ENCODE measurements at places on chromosomes 1 and 21.

DNA sequence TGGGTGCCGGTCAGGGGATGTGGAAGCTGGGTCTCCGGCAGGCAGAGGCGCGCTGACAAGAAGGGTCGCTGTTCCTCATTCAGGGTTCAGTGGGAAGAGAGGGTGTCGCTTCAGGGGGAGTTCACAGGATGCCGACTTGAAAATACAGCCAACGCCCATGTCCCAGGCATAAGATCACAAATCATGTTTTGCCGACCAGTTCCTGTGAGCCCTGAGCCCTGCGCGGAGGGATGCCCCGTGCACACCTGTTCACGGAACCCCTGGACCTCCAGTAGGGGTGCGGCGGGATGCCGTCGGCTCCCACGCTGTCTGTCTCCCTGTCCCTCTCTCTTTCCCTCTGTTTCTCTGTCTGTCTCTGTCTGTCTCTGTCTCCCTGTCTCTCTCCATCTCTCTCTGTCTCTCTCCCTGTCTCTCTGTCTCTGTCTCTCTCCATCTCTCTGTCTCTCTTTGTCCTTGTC lies 26.8 kb downstream of the TP73 start:
- no peak for DNase-seq

- no peak for DNase-seq
Observed at GRCh38 chr1:233193741-233194140, 101.8 kb downstream of the PCNX2 start.

DNA sequence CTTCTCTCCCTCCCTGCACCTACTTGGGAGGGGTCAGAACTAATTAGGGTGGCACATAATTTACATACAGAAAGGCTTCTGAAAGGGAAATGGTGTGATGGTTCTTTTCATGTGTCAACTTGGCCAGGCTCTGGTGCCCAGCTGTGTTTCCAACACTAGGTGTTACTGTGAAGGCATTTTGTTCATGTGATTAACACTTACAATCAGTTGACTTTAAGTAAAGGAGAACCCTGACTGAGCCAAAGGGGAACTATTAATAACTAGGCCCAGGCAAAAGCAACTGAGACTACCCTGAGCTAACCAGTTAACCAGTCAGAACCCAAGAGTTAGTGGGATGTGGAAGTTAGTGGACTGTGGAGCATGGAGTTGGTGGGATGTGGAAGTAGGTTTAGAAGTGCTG lies 114.9 kb downstream of the SEC16B start:
- DNase-seq: no peak

DNA sequence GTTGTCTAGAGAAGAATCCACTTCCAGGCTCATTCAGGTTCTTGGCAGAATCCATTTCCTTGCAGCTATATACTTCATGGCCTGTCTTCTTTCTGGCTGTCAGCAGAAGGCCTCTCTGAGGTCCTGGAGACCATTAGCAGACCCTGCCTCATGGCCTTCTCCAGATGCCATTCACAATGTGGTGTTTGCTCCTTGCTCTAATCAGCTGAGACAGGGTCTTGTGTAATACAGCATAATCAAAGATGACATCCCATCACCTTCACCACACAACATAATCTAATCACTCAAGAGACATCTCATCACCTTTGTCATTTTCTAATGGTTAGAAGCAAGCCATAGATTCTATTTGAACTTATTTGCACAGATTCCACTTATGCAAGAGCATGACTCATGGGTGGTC lies 403.9 kb upstream of the LRRC7 start:
- DNase-seq: no peak

GRCh38 chr1:107762751-107763390 lies 202.1 kb downstream of the VAV3 start:
- DNase-seq: no peak

DNA sequence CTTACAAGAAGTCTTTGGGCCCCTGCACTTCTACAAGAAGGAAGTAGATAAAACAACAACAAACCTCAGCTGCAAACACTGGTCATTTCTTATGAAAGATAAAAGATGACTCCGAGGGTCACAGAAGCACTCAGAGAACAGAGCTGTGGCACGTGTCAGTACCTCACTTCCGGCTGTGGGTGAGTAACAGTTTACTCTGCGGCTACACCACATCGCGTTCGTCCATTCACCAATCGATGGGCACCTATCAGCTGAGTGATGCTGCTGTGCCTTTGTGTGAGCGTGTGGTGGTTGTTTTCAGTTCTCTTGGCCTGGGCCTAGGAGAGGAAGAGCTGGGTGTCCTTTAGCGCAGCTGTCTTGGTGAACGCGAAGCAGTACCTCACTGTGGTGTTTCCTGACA lies 49.9 kb downstream of the COL6A1 start:
- no peak for DNase-seq

GRCh38 chr21:41683815-41684214 lies 83.0 kb downstream of the RIPK4 start:
- DNase-seq: no peak

GRCh38 chr1:156692441-156692924 lies 12.9 kb downstream of the CRABP2 start:
- no peak for DNase-seq

DNA sequence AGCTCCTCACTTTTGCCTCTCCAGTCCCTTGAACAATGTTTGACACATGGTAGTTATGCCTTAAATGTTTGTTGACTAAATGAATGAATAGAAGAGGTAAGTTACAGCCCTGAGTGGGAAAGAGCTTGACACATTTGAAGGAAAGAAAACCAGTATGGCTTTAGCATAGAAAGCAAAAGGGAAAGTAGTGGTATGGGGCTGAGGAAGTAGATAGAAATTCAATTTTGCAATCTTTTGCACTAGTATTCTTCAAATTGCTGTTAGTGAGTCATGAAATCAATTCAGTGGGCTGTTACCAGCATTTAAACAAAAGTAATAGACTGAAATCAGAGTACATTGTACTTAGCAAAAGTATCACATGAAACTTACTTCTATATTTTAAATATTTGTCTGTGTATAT lies 21.1 kb downstream of the PLA2G4A start:
- DNase-seq: no peak

DNA sequence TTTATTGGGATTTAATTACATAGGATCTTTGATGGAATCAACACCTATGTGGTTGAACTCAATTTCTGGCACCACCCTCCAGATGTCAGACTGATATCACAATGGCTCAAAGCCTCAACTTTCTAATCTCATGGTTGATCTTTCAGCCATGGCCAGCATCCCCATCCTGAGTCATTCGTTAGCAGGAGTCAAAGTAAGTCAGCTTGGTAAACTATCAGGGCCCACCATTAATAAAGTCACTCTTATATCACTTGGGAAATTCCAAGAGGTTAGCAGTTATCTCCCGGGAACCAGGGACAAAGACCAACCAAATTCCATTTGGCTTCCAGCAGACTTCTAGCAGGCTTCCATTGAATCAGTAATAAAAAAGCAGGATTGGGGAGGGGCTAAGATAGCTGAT lies 50.7 kb upstream of the TNFSF4 start:
- no peak for DNase-seq

- DNase-seq: no peak
Observed at GRCh38 chr1:44609768-44610526, 64.3 kb downstream of the TMEM53 start.

- no peak for DNase-seq
Observed at GRCh38 chr1:43324810-43325209, 12.8 kb upstream of the MPL start.

GRCh38 chr1:94616506-94616905 lies 74.9 kb upstream of the F3 start:
- DNase-seq: no peak

DNA sequence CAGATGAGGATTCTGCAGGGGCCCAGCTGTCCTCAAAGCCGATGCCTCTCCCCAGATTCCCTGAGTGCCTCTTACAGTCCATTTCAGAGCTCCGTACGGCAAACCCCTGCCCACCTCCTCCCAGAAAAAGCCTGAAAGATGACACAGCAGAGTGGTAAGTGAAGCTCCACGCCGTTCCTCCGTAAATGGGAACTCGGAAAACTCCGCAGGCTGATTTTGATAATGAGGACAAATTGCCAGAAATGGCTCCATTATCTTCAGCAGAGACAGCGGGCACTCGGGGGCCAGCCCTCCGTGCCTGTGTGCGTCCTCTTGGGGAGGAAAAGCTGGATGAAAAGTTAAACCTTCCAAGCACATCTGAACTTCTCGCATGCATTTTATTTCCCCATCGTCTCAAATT lies 81.1 kb downstream of the NPHP4 start:
- no peak for DNase-seq

DNA sequence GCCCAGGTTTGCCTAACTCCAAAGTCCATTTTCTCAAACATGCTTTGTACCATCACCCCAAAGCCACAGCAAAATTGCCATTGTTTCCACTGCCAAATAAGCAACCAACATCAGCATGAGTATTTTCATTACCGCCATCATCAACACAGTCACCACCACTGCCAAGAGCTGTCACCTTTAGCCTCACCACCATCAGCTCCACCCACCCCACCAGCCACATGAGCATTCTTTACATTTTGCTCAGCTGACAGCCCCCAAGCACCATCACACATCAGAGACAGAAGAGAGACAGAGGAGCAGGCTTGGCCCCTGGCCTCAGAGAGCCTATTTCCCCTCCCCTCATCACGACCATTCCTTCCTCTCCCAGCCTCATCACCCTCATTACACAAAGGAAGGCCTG lies 42.7 kb downstream of the TAS1R2 start:
- DNase-seq: no peak

DNA sequence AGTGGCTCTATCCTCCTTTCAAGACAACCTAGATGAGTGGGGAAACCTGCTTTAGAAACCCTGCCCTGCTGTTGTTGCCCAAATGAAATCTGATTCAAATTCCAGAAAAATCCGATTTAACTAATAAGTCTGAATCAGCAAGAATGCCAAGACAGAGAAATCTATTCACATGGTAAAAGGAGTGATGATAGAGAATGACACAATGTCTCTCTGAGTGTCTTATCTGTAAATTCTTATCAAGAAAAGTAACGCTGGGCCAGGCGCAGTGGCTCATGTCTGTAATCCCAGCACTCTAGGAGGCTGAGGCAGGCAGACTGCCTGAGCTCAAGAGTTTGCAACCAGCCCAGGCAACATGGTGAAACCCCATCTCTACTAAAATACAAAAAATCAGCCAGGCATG lies 13.7 kb upstream of the GUCA2A start:
- DNase-seq: peak; percentile 19

- DNase-seq: no peak
Observed at GRCh38 chr1:240808381-240808780, 196.4 kb upstream of the GREM2 start.

DNA sequence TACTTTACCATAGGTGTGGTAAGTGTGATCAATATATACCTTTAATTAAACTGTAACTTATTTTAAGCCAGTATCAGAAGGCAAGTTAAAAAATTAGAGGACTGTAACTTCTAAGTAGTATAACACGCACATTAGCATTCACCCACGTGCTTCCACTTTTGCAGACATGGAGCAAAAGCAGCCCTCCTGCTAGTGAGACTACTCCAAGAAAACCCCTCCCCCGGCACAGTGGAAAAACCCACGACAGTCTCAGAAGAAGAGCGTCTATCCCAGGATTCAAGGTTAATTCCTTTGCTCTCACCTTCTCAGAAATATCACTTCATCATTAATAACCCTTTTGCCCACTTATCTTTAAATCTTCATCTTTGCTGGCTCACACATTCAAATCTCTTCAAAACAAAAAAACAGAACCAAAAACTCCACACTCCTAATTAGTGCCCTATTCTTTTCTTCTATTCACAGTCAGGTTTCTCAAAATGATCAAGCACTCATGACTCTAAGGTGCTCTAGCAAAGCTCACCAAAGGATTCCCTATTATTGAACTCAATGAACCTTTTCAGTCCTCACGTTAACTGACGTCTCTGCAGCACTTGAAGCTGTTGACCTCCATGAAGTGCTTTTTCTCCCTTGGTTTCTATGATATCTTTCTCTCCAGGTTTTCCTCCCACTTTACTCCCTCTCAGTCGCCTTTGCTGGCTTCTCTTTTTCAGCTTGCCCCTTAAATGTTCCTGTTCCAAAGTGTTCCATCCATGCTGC lies 213.5 kb downstream of the SMYD3 start:
- DNase-seq: no peak

DNA sequence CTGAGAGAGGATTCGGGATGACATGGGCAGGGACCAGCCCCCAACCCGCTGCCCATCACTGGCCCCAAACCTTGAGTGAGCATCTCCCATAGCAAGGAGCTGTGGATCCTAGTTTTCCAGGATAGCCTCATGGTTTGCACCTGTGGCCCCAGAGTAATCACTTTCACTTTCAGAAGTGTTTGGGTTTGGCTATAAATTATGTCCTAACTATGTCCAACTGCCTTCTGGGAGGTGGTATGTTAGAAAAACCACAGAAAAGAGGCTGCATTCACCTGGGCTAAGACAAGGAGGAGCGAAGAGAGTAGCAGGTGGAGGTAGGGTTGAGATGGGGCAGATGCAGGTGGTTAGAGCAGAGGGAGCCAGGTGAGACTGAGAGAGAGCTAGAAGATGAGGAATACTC lies 19.4 kb upstream of the CLIC6 start:
- no peak for DNase-seq

- no peak for DNase-seq
Observed at GRCh38 chr1:6471970-6472368, 6.0 kb upstream of the TNFRSF25 start.

GRCh38 chr1:247961791-247962190 lies 3.2 kb upstream of the OR2AK2 start:
- DNase-seq: no peak

DNA sequence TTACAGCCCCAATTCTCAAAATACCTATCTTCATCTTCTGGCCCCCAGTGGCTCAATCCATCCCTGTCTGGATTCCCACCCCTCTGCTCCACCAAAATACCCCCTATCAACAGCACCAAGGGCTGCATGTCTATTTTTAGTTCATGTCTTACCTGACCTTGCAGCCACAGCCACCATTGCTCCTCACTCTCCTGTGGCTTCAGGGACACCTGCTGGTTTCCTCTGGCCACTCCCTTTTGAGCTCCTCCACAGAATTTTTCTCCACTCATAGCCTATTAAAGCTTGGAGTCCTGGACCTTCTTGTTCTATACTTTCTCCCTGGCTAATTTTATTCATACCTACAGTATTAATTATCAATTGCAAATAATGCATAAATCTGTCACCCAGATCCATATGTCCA lies 125.3 kb upstream of the NGF start:
- DNase-seq: no peak

Data from COLO829 (cell line).